GM12864 (cell line): ENCODE measurements at places on chromosomes 1 and 21.

DNA sequence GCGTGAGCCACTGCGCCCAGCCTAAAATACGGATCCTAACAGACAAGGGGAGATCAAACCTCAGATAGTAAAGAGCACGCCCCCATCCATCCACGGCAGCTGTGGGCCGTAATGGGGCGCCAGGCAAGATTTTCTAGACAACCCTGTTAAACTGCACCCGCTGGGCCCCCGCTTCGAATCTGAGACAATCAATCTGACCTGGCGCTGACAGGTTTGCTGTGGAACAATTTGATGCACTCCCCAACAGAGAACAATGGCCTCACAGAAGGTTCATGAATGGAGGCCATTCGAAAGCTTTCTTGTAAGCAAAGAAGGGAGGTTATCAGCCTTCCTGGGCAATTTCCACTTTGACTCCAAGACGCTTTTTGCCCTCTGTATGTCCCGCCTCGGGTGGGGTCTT, 30.5 kb downstream of the CLSTN1 start:
- DNase-seq: no peak

GRCh38 chr1:66250478-66250877, 283.5 kb upstream of the SGIP1 start:
- no peak for DNase-seq

- no peak for DNase-seq
Observed at GRCh38 chr1:51442198-51442597, 76.9 kb downstream of the EPS15 start.

- no peak for DNase-seq
Observed at GRCh38 chr21:17930093-17930492, 110.9 kb upstream of the C21orf91 start.

DNA sequence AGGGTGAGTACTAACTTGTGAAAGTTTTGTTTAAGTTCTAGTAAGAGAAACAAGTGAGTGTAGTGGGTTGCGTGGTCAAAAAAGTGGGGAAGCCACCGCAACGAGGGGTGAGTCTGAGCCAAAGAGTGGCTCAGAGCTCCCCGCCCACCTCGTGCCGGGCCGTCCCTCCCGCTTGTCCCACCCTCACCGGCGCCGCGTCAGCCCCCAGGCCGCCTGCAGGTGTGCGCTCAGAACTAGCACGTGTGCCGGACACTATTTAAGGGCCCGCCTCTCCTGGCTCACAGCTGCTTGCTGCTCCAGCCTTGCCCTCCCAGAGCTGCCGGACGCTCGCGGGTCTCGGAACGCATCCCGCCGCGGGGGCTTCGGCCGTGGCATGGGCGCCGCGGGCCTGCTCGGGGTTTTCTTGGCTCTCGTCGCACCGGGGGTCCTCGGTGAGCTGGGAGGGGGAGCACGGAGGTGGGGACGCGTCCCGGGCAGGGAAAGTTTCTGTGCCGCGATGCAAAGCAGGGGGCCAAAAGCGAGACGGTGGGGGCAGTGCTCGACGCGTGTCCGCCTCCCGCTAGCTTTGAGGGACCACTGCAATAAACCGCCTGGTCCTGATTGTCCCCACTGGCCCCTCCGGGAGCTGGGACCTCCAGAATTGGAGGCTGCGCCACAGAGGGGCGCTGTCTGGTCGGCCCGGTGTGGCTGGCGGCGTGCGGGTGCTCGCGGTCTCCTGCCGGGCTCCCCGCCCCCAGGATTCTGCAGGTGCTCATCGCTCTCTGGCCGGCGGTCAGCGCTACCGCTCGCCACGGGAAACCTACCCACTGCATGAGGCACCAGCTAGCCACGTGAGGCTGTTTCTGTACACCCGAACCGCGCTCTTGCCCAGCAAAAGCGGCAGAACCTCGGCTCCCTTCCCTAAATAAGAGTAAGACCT, at the start of gene CR2:
Gene CR2 (plus strand): TSS at position 283 of the 919 bp plus-strand sequence. CDS start 91 bp downstream, at position 374.
- peak; percentile 50 for DNase-seq

GRCh38 chr1:5099558-5099957, 445.1 kb downstream of the AJAP1 start:
- no peak for DNase-seq

GRCh38 chr1:18190598-18190997, 83.0 kb downstream of the IGSF21 start:
- DNase-seq: no peak

GRCh38 chr1:153842006-153842471, 66.8 kb downstream of the SLC27A3 start:
- peak; percentile 74 for DNase-seq

GRCh38 chr1:62318756-62319544, at the start of gene KANK4:
Gene KANK4, minus strand, starts transcription at chr1:62319434. Its CDS starts 37,870 bp downstream, at chr1:62281564.
- no peak for DNase-seq

GRCh38 chr1:31987135-31987619, 26.5 kb upstream of the KHDRBS1 start:
- DNase-seq: no peak

GRCh38 chr1:113542221-113542701, 151.9 kb downstream of the MAGI3 start:
- DNase-seq: no peak

DNA sequence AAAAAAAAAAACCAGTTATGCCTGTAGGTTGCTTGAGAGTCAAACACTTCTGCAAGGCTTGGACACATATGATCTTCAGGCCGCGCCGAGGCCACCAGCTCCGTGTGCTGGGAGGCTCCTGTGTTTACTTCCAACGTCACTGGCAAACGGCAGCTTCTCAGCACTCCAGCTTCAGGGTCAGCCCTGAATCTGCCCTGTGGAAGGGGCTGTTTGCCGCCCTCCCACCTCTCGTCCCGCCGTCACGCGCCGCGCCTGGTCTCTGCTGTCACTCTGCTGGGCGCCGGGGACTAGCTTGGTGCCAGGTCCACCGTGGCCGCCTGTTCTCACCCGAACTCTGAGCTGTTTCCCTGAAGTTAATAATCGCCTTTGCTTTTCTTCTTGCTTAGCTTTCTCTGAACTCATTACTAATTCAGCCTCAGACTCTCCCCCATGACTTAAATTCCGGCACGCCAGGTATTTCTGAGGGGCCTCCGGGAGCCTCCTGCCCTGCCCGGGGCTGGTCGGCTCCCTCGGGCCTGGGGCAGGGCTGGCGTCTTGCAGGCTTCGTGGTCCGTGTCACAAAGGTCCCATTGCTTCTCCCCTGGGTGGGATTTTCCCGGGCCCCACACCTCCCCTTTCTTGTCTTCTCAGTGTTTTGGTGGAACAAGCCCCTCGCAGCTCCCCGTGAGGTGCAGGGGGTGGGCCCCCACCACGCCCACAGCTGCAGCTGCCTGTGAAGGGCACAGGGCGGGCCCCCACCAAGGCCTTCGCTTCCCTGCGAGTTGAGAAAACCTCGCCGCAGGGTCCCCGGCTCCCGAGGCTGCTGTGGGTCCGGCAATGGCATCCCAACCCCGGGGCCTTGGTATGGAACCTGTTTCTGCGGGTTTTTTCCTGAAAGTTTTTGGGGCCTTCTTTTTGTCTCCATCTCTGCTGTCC, 14.6 kb upstream of the C1orf159 start:
- DNase-seq: no peak

DNA sequence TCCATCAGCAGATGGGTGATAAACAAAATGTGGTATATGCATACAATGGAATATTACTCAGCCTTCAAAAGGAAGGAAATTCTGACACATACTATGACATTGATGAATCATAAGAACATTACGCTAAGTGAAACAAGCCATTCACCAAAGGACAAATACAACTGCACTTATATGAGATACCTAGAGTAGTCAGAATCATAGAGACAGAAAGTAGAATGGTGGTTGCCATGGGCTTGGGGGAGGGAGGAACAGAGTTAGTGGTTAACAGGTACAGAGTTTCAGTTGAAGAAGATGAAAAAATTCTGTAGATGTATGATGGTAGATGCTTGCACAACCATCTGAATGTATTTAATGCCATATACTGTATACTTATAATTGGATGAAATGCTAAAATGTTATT, 39.1 kb upstream of the KCNK2 start:
- DNase-seq: no peak

GRCh38 chr1:20151906-20152598, 12.9 kb downstream of the PLA2G2F start:
- peak; percentile 18 for DNase-seq

DNA sequence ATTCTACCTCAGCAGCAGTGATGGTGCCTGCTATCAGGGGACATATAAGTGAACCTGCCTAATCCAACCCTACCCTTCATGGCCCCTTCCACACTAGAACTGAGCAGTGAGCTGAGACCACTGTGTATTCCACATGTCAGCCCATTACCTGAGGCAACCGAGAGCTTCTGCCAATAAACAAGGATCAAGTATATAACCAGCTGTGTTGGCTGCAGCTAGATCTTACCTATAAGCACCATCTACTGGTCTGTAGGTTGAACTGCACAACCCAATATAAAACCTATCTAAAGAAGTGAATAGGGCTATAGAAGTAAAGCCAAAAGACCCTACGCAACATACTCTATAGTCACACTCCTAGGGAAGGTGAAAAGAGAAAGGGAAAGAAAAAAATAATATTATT, 376.9 kb downstream of the HHIPL2 start:
- DNase-seq: peak; percentile 8

- DNase-seq: no peak
Observed at GRCh38 chr1:155037043-155037442, 3.4 kb downstream of the DCST1 start.

DNA sequence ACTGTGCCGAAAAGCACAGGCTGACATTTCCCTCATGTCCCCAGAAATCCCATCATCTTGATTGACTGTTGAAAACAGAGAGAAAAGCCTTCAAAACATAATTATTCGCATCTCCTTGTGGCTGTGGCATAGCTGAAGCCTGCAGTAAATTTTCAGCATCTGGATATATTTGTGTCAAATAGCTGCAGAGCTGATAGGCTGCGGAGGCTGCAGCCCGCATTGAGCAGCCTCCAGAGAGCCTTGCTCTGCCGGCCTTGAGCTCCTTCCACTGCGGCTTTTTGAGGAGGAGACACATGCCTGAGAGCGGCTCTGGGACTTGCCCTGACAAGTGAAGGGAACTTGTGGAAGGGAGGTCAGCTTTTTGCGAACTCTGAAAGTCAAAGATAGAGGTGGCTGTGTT, 144.7 kb downstream of the RYR2 start:
- no peak for DNase-seq

GRCh38 chr1:217674028-217674729, 43.0 kb downstream of the SPATA17 start:
- no peak for DNase-seq

DNA sequence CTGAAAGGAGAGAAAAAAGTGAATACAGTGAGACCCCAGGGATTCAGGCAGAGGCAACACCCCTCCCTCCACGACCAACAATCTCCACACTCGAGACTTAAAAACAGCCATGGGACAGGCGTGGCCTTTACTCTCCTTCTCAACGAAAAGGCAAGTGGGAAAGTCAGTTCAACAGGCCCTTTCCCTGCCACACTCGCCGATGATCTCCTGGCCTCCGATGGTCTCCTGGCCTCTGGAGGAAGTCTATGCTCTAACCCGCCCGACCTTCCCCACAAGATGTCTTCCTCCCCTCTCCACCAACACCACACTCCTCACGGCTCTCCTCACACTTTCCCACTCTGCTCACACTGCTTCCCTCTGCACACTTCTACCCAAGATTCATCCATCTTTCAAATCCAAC, 7.6 kb downstream of the PSMG1 start:
- no peak for DNase-seq

DNA sequence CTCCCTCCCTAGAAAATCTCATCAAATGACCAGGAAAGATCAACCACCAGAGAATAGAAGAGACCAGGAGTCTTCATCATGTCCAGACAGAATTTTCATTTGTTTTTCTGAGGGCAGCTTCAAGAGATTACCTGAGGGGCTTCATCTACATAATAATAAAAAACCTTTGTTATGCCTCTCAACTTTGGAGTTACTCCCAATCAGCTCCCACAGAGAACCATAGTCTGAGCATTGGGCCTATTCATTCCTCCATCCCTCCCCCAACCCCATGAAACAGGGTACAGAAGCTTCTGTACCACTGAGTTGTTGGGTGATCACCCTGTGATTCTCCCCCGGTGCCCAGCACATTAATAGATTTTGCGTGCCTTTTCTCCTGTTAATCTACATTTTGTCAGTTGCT, 53.3 kb upstream of the PRRC2C start:
- DNase-seq: no peak

- DNase-seq: no peak
Observed at GRCh38 chr1:10646347-10646861, 150.0 kb downstream of the CASZ1 start.

DNA sequence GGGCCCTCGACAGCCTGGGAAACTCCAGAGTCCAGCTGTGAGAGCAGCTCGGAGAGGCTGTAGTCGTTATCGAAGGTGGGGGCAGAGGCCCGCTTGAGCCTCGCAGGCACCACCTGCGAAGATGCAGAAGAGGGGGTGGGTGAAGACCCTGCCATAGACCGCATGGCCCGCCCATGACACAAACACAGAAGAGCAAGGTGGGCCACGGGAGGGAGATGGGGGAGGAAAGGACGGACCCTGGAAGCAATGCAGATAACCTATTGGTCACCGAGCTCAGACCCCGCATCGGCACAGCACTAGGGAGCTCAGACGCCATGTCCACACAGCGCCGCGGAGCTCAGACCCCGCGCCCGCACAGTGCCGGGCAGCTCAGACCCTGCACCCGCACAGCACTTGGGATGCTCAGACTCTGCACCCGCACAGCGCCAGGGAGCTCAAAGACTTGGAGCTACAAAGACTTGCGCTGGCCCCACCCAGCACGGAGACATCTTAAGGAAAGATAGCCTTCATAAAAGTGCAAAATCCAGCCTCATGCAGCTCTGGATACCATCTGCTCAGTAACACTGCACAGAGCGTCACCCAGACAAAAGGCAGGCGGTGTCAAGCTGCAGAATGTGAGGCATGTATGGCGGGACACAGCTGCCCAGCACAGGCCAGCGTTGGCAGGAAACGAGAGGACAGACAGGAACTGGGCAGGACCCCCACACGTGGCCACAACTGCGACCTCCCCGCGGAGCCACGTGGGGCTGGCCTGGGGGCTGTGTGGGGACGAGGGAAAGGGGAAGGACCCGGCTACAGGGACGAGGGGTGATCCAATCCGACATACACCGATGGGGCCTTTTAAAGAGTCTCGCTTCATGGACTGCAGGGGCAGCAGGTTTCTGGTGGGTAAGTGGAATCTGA, 22.6 kb downstream of the RIPK4 start:
- no peak for DNase-seq

DNA sequence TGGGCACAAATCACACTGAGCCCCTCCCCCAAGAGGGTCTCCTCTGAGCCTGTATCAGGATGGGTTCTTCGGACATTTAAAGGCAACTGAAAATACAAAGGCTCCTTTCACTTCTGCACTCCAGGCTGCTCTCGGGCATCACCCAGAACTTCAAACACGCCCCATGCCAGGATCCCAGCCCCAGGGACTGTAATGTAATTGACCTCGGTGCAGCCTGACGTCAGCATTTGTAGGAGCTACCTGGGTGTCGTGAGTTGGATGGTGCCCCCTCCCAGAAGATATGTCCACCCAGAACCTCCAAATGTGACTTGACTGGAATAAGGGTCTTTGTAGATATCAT, 95.2 kb downstream of the PSMG1 start:
- DNase-seq: no peak

DNA sequence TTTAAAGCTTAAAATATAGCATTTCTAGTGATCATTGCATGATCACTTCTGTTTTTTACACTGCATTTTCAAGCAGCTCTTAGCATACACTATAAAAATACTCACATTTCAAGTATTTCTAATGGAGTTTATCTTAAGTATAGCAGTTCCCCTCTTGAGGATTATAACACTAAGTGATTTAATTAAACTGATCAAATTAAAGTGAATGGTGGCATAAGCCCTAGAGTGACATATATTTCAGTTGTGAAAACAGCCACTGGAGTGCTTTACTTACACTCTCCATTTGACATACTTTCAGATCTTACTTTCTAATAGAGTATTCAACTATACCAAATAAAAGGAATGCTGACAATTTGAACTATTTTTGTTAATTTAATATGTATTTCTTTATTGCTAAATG, 623.3 kb upstream of the TMPRSS15 start:
- no peak for DNase-seq
